Endodermal cell (in vitro differentiated cells): ENCODE measurements at places on chromosomes 4 and X. TPM values are rescaled to one million over a fixed set of nuclear protein-coding genes. Genes with fewer than 3 reads are reported as not detected.
A peak's percentile ranks its signal among the peaks of the same experiment; 100 is the strongest.

- no peak for DNase-seq
Measured at GRCh38 chr4:38044060-38044459, 83.9 kb downstream of the PTTG2 start.

- peak; percentile 47 for DNase-seq
Measured at GRCh38 chr4:185480016-185480732, 8.6 kb upstream of the CCDC110 start.

AR gene
- total RNA-seq: 1.9 and 2.2 TPM in 2 replicates

- no peak for DNase-seq
Measured at GRCh38 chr4:38330936-38331335, 333.1 kb upstream of the KLF3 start.

SCRG1 gene
- not detected in 3 replicates for total RNA-seq

DCHS2 gene
- 0.04 to 0.23 TPM (median 0.13 TPM) in 3 replicates for total RNA-seq

IL3RA gene
- total RNA-seq: not detected in 3 replicates

- DNase-seq: peak; percentile 60
Measured at GRCh38 chrX:107560980-107561379, 67.3 kb upstream of the PRPS1 start.

LNX1 gene
- 5.4 to 17.8 TPM (median 5.7 TPM) in 3 replicates for total RNA-seq
